Esophagus mucosa (tissue), 1 donor: ENCODE measurements at places on chromosomes 16 and 17. TPM values are rescaled to one million over a fixed set of nuclear protein-coding genes. Genes with fewer than 3 reads are reported as not detected.

DNA sequence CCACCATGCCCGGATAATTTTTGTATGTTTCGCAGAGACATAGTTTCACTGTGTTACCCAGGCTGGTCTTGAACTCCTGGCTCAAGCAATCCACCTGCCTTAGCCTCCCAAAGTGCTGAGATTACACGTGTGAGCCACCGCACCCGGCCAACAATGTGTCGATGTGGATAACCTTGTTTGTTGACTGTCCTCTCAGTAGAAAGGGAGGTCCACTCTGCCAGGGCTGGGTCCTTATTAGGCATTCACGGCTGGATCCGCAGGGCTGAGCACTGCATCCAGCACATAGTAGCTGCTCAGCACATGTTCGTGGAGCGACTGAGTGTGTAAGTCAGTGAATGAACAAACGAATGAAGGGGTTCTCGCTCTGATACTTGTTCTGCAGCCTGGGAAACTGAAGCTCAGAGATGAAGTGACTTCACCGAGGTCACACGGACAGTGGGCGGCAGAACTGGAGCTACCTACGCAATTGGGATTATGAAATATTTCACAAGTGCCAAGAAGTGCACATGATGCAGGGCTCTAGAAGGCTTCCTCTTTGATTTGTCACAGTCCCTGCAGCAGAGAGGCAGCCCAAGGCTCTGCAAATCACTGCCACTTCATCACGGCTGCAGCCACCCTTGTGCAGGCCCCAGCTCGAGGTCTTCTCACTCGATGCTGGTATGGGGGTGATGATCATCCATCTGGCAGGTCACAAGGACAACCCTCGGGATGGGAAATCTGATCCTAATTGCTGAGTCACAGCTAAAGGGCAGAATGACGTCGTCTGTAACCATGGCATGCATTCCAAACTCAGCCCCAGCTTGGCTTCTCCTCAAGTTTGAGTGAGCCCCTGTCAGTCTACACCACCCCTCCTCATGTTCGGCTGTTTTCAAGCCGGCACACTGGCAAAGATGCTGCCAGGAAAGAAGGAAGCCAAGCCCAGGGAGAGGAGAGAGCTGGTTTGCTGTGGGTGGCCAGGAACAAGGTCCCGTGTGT, 28.0 kb upstream of the SNN start:
- ATAC-seq: peak; percentile 86

- peak; percentile 62 for ATAC-seq
Observed at GRCh38 chr17:41329279-41329948, 13.9 kb upstream of the KRTAP17-1 start.

Gene CEP20
- total RNA-seq: 36.5 TPM

DNA sequence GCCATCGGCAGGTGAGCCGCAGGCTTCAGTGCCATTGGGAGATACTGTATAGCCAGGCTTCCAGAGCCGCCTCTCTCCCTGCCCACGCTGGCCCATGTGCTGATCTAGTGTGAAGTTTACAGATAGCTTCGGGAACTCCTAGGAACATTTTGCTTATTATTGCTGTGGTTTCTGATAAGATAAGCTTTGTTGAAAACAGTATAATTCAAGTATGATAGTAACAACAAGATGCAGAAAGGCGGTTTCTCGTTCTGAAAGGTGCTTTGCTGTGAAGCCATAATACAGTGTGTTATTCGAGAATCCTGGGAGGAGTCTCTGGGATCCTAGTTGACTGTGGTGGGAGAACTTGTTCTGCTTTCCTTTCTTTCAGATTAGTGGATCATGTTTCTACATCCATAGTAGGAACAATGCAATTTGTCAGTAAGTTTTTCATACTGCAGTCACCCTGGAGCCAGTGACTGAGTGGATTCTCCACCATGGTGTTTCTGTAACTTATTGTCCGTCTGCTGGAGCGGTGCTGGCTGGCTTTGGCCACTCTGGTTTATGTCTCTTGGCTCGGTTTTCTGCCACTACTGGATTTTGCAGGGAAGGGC, 31.5 kb downstream of the RAB11FIP3 start:
- no peak for ATAC-seq

- ATAC-seq: no peak
Observed at GRCh38 chr17:53626286-53626685, 196.4 kb upstream of the KIF2B start.

Gene CCL16
- total RNA-seq: not detected

DNA sequence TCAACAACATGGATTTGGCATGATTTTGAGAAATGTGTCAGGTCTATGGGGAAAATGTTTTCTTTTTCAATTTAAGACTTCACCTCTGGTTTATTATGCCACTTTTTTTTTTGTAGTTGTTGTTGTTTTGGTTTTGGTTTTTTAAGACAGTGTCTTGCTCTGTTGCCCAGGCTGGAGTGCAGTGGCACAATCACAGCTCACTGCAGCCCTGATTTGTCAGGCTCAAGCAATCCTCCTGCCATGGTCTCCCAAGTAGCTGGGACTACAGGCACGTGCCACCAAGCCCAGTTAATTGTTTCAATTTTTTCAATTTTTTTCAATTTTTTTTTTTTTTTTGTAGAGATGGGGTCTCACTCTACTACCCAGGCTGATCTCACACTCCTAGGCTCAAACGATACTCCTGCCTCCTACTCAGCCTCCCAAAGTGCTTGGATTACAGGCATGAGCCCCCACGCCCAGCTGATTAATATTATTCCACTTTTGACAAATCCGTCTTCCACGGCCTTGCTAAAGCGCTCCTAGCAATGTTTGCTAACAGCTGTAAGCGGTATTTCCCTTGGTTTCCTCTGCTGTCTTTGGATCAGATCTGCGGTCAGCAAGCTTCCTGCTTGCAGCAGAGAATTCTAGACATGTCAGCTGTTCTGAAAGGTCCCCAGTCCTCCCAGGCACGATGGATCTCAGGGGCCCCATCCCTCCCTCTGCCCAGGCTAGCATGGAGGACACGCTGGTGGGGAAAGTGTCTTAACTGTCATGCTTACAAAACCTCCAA, 7.0 kb upstream of the MILR1 start:
- ATAC-seq: peak; percentile 47

Gene ACOX1
- total RNA-seq: 66.0 TPM

GRCh38 chr17:62929320-62929719, 36.7 kb upstream of the TANC2 start:
- ATAC-seq: no peak

DNA sequence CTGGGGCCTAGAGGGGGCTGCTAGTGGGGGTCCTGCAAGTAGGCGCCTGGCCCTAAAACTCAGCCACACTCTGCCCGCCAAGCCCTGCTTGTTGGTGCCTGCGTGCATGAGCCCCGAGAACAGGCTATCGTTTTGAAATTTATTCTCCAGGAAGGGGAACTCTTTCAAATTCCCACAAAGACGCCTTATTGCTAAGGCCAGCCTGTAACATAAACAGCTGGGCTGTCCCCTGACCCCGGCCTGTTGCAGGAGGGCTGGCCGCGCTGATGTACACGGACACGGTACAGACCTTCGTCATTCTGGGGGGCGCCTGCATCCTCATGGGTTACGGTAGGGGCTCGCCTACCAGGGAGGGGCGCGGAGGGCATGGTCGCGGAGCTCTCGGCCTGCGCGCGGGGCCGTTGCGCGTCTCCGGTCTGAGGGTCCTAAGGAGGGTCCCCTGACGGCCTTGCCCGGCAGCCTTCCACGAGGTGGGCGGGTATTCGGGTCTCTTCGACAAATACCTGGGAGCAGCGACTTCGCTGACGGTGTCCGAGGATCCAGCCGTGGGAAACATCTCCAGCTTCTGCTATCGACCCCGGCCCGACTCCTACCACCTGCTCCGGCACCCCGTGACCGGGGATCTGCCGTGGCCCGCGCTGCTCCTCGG, 4.3 kb downstream of the SLC5A2 start:
- ATAC-seq: peak; percentile 1

GRCh38 chr16:71327720-71328119, 30.8 kb upstream of the CALB2 start:
- no peak for ATAC-seq
